Right ventricle myocardium superior (tissue), 1 donor: ENCODE measurements at places on chromosomes 7 and 10. TPM values are rescaled to one million over a fixed set of nuclear protein-coding genes. Genes with fewer than 3 reads are reported as not detected.

WIPF3 gene
- 5.5 TPM for total RNA-seq

DNA sequence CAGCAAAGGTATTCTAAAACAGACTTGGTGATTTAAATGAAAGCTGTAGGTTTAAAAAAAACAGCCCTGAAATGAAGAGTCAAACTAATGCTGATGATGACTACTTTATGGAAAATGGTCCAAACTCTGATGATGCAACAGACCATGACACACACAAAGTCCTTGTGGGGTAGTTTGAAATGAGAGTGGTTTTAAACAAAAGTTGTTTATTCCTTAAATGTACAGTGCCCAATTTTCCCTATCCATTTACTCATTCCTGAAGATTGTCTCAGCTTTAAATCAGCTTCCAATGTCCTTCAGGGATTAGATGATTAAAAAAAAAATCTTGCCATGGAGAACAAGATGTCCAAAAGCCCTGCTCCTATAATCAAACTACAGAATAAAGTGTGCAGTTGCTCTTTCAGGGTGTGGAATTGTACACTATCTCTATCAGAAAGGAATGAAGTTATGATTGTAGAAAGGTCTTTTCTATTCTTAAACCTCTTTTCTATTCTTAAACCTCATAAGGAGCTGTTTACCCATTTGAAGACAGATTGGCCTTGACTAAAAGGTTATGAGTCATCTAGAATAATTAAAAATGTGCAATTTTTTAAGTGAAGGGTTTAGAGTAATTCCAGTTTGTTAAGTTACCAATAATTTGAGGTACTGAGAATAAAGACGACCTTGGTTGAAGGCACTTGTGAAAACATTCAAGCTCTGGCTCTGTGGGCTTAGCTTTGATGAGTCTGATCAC is 70.2 kb upstream of the ITGA8 start:
- DNase-seq: no peak

DNA sequence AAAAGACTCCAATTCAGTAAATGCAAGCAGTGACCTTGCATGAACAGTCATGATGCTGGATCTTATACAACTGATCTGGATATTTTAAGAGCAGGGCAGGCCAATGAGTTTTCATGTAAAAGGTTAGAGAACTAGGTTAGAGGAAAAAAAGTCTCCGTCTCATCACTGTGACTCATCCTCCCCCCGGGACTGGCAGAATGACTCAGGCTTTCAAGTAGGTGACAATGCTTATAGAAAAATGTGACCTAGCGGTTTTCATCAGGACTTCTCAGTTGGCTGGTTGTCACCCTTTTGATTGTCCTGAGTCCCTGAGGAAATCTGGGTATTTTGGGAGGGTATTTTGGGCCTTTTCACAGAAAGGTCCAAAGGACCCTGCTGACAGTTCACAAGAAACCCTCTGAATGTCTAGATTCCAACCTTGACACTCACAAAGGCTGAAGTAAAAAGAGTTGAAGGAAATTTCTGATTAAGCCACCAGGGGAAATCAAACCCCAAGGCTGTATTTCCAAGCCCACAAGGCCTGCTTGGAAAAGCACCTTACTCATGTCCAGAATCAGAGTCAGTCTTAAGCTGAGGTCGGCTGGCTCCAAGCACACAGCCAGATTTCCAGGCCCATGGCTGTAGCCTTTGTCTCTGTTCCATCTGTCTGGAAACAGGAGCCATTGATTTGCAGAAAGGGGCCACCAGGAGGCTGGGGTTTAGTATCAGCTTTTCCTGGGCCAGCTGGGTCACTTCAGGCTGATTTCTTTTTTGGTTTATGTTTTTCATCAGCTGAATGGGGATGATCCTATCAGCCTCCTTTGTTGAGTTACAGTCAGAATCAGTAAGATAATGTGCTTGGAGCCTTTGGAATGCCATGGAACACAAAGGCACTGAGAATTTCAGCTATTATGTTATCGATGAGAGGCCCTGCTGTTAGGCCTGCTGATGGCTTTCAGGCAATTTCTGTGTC is 226.4 kb upstream of the HABP2 start:
- peak; percentile 51 for DNase-seq

- DNase-seq: no peak
Observed at GRCh38 chr10:84329986-84330651, 1.7 kb downstream of the CCSER2 start.
